ENCODE measurements at places on chromosomes 2 and 18.

DNA sequence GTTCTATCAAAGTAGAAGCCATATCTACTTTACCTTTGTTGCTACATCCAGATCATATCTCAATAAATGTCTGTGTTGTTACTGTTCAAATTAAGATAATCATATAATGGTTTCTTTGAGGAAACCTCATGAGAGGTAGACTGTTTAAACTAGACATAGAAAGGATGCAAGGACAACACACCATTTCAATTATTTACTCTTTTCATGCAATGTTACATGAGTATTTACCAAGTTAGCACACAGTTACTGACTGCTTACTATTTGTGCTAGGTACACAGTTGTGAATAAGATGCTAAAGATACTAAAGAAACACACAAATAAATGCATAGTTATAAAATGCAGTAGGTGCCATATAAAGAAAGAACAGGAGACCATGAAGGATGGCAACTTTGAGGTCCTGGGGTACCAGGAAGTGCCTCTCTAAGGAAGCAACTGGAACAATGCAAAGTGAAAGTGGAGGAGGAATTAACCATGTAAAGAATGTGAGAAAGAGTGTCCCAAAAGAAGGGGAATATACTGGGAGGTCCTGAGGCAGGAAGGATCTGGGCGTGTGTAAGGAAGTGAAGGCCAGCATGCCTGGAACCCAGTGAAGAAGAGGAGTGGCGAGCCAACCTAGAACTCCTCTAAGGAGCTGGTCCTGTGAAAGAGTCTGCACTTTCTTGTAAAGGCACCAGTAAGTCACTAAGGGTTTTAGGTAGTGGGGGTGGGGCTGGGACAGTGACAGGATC is 39.4 kb downstream of the RBMS1 start:
- DNase-seq, result no peak

DNA sequence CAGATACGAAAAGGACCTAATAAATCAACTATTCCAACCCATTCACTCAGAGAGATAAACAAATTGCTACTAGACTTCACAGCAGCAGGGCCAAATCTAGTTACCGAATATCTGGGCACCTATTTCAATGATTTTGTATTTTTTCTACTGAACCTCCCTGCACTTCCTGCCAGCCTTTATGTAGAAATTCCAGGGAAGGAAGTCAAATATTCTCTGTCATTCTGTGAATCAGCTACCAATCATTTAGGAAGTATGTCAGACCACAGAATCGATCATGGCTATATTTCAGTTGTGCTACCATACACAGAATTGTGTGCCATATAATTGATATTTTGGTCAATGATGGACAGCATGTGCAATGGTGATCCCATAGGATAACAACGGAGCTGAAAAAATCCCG is 109.6 kb upstream of the SPOPL start:
- DNase-seq, result no peak

DNA sequence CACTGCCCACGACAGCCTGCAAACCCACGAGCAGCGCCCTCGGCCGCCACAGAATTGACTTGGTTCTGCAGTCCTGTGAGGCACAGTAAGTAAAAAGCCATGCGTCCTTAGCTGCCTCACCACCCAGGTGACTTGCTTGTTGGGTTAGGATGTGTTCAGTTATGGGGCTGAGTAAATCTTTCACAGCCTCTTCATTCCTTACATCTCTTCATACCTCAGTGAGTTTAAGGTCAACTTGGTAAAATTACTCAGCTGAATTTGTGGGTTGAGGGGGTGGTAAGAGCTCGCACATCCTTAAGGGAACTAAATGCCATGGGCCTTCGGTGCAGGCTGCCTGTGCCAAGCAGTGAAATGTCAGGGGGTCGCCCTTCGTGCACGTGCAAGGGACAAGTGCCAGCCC is 165.2 kb upstream of the ALKAL2 start:
- DNase-seq, result no peak

GRCh38 chr2:186559370-186559769 is 30.5 kb upstream of the ITGAV start:
- DNase-seq, result no peak

GRCh38 chr2:127381762-127382161 is 6.0 kb downstream of the MAP3K2 start:
- no peak for DNase-seq

DNA sequence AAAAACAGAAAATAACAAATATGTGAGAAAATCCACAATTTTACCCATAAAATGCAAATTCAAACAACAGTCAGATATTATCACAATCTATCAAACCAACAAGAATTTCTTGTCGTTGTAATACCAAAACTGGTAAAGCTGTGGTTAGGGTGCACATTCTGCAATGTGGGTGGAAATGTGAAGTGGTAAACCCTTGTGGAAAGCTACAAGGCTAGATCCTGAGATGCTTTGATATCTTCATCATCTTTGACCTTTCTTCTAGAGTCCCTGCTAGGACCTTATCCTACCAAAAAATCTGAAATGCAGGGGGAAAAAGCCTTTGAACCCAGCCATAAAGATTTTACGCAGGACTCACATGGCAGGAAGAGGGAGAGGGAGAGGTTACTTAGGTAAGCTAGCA is 17.2 kb upstream of the ATG16L1 start:
- DNase-seq, result no peak

DNA sequence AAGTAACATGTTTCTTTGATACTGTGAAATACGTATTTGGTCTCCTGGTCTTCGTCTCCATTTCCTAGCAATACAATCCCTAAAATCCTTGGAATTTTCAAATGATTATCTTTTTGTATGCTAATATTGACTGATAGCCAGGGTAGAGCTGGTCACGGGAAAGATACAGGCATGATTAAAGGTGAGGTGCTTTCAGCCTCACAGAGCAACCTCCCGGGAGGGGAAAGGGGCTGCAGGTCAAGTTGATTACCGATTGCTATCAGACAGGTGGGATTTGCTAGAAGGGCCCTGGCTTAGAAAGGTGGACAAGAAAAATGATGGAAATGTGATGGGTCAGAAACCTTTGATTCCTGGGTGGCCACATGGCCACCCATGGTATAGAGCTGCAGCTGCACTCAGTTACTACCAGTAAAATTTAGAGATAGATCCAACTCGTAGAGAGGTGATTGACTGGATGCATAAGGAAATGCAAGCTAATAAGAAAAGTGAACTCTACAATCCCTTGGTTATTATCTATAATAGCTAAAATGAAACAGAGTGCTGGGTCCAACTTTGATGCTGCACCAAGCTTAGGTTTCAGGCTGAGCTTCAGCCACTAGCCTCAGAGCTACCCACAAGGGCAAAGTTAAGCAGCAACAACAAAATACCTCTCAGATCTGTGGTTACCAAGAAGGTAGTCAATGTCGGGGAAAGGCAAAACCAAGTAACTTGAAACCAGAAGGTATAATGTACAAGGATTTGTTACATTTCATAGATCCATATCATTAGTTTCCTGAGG is 15.3 kb downstream of the YPEL5 start:
- no peak for DNase-seq

DNA sequence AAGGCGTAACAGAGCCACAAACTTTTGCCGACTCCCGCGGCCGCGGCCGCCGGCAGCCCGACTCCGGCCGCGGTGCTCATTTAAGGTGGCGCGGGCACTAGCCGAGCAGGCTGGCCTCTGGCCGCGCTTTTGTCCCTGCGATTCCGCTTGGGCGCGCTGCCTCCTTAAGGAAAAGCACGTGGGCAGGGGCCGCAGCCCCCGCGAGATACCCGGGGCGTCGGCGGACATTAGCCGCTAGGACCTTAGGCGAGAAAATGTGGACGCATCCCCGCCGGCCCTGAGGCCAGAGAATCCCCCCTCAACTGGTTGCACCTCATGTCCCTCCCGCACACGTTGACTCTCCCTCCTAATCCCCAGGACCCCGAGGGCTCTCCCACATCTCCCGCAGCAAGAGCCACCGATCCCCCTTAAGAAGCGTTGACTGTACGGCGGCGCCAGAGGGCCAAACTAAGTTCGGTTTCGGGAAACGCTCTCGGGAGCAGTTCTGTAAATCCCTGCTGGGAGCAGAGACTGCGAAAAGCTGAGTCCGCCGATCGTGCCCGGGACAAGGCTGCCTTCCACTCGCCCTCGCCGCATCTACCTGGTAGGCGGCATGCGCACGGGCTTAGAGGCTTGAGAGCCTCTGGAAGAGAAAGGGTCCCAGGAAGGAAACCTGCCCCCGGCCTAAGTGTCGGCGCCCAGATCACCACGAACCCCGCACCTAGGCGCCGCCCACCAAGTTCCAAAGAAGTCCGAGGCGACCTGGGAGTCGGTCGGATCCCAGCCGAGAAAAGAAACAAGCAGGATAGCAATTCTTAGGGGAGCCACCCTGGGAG is 1.8 kb upstream of the SATB2 start:
- DNase-seq, result peak; percentile 47

DNA sequence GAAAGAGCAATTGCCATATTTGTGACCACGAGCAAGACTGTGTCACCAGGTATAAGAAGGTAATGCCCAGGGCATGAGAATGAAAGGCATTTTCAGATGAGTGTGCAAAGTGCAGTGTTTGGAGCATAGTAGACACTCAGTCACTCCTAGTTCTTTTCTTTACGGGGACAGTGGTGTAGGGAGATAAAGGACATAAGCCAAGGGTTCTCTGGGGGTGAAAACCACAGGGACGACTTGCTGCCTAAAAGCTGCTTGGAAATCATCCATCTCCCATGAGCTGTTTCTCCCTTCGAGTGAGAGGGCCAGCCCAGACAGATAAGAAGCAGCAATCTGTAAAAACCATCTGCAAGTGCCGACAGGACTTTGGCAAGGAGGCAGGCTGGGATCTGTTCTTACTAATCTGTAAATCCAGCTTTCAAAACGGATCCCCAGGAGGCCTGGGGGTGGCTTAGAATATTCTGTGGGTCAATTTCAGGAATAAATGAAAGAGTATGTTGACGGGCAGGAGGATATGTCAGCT is 221.6 kb downstream of the LPIN1 start:
- DNase-seq, result no peak

All from T follicular helper cell (primary cell).